Lower leg skin (tissue), 4 donors: ENCODE measurements at places on chromosomes 3 and 15.

DNA sequence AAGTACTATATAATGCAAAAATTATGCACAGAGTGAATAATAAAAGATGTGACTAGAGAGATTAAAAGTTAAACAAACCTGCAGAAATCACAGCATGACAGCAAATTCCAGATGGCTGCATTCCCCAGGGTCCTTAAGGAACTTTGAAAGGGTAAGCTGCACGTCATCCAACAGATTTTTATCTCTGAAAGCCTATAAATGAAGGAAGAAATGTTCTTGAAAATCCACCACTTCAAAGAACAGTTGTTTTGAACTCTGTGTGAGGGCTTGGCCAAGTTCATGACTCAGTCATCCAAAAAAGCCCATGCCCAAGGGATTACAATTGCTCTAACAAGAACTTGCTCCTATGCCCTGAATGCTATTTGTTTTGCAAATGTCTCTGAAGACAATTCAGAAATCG, 603.6 kb downstream of the PLOD2 start:
- DNase-seq: no peak

DNA sequence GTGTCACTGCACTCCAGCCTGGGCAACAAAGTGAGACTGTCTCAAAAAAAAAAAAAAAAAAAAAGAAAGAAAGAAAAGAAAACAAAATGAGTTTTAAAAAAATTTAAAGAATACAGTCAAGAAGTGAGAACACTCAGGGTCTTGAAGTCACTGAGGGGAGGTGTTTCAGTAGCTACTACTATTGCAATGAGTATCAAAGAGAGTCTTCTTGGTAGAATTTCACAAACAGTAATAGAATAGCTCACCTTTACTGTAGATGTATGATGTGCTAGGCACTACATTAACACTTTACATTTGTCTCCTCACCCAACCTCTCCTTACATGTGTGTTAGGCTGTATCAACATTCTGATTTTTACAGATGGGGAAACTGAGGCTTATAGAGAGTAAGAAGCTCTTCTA, 43.9 kb downstream of the EOMES start:
- no peak for DNase-seq

DNA sequence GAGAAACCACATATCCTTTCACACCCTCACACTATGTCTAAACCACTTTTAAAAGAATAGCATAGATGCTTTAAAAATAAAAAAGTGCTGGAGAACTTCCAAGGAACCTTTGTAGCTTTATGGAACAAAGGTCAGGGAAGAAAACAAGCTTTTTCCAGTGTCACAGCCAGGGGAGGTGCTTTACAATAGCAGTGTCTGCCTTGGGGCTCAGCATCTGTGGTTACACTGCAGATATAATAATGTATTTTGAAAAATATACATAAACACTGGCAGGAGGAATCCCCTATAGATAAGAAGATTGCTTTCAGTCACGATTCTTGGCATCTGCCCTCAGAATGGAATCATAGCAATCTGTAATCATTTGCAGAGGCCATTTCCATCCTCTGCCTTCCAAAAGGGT, 362.4 kb upstream of the LRRC3B start:
- no peak for DNase-seq

DNA sequence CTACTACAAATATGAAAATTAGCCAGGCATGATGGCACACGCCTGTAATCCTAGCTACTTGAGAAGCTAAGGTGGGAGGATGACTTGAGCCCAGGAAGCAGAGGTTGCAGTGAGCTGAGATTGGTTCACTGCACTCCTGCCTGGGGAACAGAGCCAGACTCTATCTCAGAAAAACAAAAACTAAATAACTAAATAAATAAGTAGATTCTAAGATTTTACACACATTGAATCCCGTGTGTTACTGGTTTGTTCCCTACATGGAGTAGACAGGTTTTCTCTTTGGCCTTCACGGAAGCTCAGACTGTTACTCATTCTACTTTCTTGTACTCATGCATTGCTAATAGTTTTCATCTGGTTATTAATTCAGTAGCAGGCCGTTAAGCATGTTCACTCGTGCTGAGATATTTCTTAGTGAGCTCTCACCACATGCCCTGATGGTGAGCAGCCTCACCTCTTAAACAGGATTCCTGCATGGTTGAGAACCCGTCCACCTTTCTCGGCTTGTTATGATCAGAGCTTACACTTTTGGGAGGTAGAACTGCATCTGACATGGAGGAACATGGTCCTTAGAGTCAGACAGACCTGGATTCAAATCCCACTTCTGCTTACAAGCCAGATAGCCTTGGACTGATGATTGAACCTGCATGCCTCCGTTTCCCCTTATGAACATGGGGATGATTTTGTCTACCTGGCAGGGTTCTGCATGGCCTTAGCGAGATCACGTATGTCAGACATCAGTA, 49.1 kb downstream of the CMTM7 start:
- DNase-seq: peak; percentile 49

DNA sequence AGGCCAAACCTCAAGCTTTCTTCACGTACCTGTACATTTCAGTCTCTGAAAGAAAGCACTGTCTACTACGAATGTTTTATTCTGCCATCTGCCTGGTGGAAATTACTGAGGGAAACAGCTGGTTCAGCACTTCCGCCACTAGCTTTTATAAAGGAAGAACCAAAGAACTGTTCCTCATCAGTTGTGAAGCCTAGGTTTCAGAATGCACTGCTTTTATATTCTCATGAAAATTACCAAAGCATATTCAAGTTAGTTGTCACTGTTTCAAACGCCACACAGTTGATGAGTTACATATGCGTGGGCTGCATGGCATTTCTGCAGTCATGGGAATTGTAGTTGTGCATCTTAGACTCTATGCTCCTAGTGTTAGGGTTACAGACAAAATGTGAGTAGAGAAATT, 21.5 kb upstream of the ZBTB38 start:
- DNase-seq: no peak

DNA sequence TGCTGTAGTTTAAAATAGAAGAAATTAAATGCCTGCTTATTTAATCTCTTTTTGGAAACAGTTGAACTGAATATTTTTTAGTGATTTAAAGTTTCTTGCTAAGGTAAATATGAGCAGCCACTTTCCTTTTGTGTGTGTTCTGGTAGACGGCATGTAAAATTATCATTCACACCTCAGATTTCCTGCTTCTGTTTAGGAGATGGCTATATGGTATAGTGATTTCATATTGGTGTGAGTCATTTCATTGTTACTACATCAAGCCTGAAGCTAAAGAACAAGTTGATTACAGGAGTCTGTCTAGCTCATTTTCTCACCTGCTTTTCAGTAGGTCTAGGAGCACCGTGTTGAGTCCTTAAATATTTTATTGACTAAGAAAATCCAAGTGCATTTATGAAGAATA, 2.2 kb downstream of the LRCH3 start:
- DNase-seq: no peak

- DNase-seq: no peak
These were observed 9.3 kb downstream of the PARL start for GRCh38 chr3:183875411-183875810.

GRCh38 chr3:29850641-29851040, 569.8 kb downstream of the RBMS3 start:
- no peak for DNase-seq

DNA sequence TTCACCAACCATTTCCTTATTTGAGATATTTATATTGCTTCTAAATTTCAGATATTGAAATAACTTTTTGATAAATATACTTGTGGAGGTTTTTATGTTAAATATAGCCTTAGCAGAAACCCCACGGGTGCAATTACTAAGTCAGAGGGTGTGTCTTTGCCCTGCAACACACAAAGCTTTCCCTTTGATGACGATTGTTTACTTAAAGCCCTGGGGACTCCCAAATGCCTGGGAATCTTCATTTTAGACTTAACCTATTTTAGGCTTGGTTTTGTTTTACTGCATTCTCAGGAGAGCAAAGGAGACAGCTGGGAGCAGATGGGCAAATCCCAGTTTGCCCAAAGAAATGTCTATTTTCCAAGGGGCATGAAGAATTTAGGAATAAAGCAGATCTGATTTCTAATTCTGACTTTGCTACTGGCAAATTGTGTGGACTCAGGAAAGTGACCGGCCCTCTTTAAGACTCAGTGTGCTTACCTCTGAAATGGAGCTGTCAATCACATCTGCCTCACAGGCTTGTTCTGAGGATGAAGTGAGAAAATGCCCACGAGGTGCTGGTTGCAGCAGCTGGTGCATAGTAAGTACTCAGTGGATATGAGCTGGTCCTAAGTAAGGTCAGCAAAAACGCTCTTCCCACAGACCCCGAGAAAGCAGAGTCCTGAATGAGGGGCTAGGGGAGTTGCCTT, 49.3 kb upstream of the CA12 start:
- no peak for DNase-seq

- DNase-seq: no peak
These were observed 959 bp downstream of the SFMBT1 start for GRCh38 chr3:53044711-53045517.

DNA sequence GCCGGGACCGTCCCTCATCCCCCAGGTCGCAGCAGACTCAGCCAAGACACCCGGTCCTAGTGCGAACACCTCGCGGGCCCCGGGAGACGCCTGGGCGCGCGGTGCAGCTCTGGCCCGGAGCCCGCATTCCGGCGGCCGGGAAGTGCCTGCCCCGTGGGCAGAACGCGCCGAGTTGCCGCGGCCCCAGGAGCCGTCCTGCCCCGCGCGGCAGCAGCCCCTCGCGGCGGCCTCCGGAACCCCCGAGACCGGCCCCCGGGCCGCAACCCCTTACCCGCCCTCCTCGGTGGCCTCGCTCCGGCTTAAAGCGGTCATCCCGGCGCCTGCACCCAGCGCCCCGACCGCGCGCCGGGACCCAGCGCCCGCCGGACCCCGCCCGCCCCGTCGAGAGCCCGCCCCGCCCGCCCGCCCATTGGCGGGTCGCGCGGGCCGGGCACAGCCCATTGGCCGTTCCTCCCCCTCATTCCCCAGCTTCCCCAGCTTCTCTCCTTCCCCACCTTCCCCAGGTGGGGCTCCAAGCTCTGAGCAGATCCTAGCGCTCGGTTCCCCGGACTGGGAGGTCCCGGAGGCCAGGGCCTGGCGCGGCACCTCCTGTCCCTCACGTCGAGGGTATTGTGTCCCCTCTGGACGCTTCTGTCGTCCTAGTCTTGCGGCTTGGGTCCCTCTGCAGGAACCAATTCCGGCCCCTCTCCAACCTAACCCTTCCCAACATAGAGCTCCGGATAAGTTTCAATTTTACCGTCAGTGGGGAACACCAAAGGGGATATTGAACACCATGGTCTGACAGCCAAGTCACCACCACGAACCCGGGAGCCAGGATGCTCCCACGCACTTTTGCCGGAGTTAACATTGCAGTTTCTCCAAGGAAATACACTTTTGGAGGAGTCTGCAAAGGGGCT, at the start of gene GRAMD2A:
GRAMD2A (minus strand) TSS at position 328 of the 896 bp plus-strand sequence.
- no peak for DNase-seq

GRCh38 chr3:17183951-17184550, 299.3 kb downstream of the PLCL2 start:
- DNase-seq: no peak

GRCh38 chr3:102826636-102827035, 391.8 kb downstream of the ZPLD1 start:
- no peak for DNase-seq
